Stimulated activated CD4-positive, alpha-beta T cell treated with anti-CD3 and anti-CD28 coated beads, Interleukin-2, amount 100 ng/mL, for 4 hours (primary cell): ENCODE measurements at places on chromosomes 7 and 10.

GRCh38 chr7:130486954-130487436 lies 4.9 kb upstream of the MEST start:
- DNase-seq: no peak

- DNase-seq: no peak
These were observed 976 bp downstream of the ABCF2 start for GRCh38 chr7:151225948-151226510.

GRCh38 chr7:29332042-29332811 lies 137.7 kb downstream of the CHN2 start:
- DNase-seq: no peak

DNA sequence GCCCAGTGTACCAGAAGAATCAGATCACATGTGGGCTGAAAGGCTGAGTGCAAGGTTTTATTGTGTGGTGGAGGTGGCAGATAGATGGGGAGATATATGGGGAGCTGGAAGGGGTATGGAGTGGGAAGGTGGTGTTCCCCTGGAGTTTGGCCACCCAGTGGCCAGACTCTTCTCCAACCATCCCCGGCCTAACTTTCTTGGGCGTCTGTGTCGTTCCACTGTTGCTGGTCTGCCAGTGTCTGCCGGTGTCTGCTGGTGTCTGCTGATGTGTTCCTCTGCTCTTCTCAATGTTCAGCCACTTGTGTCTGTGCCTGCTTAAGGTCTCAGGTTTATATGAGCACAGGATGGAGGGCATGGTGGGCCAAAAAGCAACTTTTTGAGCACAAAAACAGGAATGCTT lies 78.4 kb upstream of the PALS2 start:
- no peak for DNase-seq

DNA sequence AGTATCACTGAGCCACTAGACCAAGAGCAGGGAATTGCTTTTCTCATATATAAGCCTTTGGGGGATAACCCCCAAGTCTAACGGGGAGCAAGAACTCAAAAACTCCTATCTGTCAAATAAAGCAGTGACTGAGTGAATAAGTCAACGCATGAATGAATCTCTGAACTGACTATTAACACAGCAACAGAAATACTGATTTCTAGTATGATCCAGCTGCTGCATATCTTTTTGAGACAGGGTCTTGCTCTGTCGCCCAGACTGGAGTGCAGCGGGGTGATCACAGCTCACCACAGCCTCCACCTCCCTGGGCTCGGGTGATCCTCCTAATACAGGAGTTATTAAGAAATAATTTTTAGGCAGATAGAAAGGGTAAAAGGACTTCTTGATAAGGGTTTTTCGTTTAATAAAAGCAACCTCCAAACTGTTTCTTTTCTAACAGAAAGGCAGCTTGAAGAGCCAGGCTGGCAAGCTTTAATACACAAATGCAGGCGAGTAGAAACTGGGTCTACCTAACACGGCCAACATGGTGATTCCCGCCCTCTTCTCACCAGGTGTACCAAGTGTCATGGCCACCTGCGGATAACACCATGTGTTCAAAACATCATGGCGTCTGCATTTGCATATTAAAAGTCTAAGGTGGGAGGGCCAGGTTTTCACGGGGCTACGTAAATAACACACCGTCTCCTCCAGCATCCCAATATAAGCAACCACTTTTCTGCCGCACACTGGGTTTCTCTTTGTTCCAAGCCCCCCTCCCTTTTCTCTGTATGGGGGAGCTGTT lies 631.9 kb downstream of the PARD3 start:
- DNase-seq: no peak

- no peak for DNase-seq
These were observed 681.9 kb downstream of the GRM8 start for GRCh38 chr7:126570845-126571244.

GRCh38 chr10:98405422-98405821 lies 9.6 kb downstream of the PYROXD2 start:
- no peak for DNase-seq

DNA sequence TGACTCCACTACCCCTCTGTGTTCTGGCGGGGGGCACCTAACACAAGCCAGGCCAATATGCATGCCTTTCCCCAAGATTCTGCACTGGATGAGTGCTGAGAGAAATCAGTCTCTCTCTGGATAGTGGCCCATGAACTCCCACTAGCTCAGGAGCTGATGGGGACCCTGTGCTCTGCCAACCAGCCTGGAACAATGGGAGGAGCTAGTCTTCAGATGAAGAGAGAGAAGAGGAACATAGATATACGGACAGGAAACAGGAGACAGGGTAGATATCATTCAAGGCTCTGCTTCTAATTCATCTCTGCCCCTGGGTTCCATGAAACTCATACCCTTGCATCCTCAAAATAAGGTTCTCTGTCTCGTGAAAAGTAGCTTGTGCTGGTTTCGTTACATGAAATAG lies 27.9 kb upstream of the PLXNA4 start:
- DNase-seq: no peak

DNA sequence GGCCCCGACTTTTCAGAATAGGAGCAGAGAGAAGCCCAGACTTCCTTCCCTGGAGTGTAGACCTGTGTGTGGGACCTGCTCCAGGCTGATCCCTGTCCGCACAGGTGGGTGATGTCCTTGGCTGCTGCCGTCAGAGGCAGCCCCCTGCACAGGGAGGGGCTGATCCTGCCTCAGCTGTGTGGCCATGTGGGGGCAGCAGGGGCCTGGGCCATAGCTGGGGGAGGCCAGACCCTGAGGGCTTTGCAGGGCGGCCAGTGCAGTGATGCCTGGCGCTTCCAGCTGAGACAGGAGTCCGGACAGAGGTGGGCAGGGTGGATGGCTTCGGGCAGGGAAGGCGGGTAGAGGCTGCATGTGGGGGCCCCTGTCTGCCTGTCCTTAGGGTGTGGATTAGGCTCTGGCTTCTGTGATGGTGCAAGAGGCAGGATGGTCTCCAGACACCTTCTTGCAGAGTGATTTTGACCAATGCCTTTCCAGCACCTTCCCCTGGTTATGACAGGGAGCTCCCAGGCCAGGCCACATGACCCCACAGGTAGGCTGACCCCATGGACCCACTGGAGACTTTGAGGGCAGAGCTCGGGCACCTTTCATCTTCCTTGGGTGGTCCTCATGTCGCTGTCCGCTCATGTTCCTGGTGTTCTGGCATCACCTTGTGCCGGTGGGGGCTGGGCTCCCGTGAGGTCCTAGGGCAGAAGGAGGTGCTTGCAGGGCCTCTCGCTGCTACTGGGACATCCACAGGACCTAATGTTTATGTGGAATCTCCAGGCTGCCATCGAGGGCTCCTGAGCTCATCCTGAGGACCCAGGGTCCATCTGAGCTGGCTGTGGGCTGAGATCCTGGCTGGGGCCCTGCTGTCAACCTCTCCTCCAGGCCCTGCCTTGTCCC lies 141.5 kb downstream of the ADCY1 start:
- DNase-seq: no peak

- no peak for DNase-seq
These were observed 44.5 kb upstream of the PIK3CG start for GRCh38 chr7:106820321-106821217.

- no peak for DNase-seq
These were observed 126.0 kb upstream of the ANKRD1 start for GRCh38 chr10:91046869-91047268.
